ENCODE measurements at places on chromosomes 2 and 18.

DNA sequence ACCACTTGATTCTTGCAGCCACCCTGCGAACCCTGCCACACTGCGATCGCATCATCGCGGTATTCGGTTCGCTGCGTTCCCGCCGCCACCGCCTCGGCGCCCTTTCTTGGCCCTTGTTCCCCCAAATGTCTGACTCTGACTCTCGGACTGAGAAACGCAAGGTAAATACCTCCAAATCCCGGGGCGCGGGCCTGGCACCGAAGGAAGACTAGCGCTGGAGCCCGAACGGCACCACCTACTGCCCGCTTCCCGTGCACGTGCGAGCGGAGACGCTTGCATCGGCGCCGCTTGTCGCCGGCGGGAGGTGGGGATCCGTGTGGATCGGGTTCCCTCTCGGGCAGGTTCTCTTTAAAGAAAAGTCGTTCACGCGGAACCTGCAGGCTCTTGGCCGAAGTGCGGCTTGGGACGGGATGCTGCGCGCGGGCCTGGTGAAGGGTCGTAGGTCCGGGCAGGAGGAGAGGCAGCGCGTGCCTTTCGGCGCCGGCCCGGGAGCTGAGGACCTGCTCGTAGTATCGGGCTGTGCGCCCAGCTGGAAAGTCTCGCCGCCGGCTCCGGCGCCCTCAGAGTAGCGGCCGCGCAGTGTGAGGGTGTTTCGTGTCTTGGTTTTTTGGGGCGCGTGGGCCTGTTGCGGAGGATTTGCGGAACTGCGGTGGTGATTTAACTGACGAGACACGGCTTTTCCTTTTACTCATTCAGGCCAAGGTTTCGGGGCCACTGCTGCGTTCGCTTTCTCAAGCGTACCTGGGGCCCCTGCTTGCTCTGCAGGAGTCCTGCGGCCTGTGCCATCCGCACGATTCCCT lies 514 bp downstream of the BCL2L11 start:
- DNase-seq = peak; percentile 41

DNA sequence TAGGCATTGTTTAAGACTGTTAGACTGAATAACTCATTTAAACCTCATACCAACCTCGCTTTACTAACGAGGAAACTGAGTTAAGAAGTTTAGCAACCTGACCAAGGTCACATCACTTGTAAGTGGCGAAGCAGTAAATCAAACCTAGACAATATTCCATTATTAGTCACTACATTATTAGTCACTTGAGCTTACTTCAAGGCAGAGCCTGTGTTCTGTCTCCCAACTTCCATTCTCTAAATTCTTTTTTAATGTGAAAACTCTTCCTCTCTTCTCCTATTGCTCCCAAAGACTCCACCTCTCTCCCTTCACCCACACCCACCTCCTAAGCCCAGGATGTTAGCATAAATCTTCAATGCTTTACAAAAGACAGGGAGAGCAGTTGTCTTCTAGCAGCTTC lies 156.5 kb downstream of the ARL6IP6 start:
- DNase-seq = no peak

DNA sequence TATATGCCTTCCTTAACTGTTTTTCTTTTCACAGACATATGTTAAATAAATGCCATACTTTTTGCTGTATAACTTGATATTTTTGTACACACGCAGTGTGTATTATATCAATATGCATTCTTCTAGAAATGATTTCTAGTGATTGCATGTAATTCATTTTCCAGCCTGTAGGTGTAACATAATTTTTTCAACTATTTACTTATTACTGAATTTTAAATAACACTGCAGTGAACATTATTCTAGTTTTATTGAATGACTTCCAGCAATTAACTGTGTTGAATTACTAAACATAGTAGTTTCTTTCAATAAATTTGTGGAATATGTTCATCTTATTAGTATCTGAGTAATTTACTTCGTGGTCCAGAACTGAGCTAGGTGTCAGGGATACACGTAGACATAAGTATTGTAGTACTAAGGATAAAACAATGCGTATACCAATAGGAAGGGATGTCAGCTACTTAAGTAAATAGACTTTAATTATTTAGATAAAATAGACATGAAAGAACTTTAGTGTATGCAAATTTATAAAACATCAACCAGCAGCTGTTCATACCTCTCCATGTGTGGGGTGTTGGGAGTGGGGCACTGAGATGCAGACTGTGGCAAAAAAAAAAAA lies 28.0 kb downstream of the TANC1 start:
- no peak for DNase-seq

GRCh38 chr2:200203381-200203827 lies 103.1 kb upstream of the SPATS2L start:
- no peak for DNase-seq

- no peak for DNase-seq
These were observed 51.3 kb downstream of the FMNL2 start for GRCh38 chr2:152386266-152386665.

- DNase-seq = no peak
These were observed 43.5 kb downstream of the CWC22 start for GRCh38 chr2:179963626-179964025.

GRCh38 chr2:33298233-33298632 lies 178.2 kb upstream of the RASGRP3 start:
- no peak for DNase-seq

GRCh38 chr2:76050196-76050595 lies 339.5 kb upstream of the GCFC2 start:
- DNase-seq = no peak

DNA sequence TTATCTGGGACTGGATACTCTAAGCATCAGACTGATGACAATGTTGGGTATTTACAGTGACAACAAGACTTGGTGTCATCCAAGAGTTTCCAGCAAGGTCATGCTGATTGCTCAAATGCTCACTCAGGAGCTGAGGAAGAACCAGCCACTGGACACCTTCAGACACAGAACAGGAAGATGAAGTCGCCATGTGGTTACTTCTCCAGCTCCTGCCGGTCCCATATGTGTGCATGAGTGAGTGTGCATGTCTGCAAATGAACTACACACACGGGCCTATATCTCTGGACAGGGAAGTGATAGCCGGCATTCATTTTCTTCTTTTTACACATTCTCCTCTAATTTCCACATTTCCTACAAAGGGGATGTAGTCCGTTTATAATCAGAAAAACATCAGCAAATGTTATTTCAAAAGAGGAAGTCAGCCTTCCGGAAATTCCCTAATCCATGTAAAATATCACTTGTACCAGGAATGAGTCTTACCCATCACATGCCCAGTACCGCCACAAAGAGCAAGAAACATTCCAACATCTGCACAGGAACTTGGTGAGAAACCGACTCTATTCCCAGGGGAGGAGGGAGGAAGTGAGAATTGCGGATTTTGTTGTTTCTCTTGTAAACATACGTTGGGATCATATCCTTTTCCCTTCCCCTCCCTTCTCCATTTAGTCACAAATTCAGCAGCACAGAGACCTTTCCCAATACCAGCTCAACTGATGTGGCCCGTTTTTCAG lies 10.8 kb downstream of the RFX8 start:
- peak; percentile 27 for DNase-seq

GRCh38 chr2:170077830-170078569 lies 99.9 kb upstream of the MYO3B start:
- no peak for DNase-seq

GRCh38 chr2:137172162-137172561 lies 406.8 kb downstream of the THSD7B start:
- DNase-seq = no peak

DNA sequence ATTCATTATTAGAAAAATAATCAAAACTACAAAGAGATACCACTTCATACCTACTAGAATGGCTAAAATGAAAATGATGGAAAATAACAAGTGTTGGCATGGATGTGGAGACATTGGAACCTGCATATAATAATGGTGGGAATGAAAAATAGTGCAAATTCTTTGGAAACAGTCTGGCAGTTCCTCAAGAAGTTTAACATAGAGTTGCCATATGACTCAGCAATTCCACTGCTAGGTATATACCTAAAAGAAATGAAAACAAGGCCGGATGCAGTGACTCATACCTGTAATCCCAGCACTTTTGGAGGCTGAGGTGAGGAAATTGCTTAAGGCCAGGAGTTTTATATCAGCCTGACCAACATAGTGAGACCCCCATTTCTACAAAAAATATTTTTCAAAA lies 41.6 kb upstream of the ACYP2 start:
- no peak for DNase-seq

DNA sequence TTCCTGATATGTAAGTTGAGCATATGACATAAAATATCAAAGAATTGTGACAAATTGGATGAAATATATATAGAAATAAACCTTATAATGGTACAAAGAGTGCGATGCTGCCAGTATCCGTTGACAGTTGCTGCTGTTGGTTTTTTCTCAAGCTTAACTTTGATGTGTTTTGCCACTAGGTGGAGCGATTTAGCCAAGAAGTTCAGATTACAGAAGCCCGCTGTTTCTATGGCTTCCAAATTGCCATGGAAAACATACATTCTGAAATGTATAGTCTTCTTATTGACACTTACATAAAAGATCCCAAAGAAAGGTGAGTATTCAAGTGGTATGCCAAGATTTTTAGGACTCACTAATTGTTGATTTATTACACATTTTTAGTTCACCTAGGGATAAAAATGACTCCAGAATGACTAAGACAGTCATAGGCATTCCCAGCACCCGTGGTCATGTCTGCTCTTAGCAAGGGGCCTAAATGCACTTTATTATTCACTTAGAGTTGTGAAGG lies 2.1 kb downstream of the RRM2 start:
- peak; percentile 51 for DNase-seq

DNA sequence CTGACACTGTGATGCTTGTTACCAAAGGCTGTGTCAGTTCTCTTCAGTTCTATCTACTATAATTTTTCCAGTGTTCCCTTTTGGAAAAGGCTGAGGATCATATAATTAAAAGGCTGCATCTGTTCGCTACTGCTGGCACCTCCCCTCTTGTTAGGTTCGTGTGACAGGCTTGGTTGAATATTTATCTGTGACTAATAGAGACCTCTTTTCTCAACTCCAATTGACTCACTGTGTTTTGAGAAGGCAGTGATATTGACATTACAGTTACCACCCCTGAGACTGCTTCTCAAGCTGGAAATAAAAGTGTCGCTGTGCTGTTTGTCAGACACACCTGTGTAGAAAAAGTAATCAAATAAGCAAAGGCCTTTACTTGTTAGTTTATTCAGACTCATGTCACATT lies 205.5 kb upstream of the KCNH7 start:
- DNase-seq = no peak

- no peak for DNase-seq
These were observed 68.3 kb upstream of the SESTD1 start for GRCh38 chr2:179332903-179333302.

DNA sequence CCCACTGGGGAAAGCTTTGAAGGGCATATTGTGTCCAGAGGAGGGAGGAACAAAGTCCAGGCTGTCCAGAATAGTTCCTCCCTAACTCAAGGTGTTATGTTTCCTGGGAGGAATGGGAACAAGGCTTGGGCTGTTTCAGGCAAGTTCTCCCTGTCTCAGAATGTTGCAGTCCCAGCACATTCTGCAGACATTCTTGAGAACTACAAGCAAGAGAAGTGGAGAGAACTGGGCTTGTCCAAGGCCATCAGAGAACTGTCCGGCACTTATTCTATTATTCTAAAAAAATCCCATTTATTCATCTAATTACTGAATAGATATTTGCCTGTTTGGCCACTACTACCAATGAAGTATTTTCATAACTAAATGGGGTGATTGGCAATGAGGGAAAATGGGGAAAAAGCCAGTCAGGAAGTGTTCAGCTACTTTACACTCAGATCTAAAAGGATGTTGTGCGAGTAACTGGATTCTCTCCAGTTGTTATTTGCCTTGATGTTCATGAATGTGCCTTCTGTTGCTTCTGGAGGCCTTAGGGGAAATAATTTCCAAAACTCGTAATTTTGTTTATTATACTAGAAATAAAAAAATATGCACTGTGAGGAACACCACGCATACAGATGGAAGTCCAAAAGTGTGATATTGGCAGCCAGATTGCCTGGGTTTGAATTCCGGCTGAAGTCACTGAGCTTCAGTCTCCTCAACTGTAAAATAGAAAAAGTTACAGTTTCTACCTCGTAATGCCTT lies 300.1 kb upstream of the RND3 start:
- DNase-seq = no peak

DNA sequence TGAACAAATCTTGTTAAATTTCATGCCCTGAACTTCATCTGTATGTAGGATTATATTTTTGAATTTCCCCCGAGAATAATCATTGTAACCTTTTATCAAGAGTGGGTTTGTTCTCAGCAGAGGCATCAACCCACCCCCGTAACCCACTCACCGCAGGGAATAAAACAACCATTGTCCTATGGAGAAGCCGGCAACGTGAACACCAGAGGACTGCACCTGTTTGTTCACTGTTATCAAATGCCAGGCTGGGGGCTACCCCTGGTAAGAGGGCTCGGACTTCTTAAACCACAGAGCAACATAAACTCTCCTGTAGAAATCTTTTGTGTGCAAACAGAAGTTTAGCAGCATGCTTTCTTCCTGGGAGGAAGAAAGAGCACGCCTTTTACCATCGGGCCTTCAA lies 610.4 kb downstream of the ERBB4 start:
- DNase-seq = no peak

- DNase-seq = no peak
These were observed 291.2 kb upstream of the DDX18 start for GRCh38 chr2:117523267-117523666.

DNA sequence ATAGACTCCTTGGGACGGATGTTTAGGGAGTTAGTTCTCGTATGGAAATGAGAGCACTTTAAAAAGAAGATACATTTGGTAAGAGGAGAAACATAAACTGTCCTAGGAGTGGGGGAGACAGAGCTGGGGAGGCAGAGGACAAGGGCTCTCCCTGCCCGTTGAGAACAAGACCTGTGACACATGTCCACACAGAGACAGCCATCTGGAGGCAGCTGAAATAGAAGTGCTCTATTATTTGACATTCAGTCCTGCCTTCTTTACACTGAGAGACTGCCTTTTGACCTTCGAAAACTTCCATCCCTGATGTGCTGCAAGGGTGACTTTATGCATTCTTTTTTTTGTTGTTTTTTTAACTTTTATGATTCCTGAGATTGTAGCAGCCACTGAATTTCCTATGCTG lies 150.1 kb downstream of the UXS1 start:
- DNase-seq = no peak

GRCh38 chr2:158745067-158745865 lies 49.9 kb upstream of the DAPL1 start:
- peak; percentile 63 for DNase-seq

DNA sequence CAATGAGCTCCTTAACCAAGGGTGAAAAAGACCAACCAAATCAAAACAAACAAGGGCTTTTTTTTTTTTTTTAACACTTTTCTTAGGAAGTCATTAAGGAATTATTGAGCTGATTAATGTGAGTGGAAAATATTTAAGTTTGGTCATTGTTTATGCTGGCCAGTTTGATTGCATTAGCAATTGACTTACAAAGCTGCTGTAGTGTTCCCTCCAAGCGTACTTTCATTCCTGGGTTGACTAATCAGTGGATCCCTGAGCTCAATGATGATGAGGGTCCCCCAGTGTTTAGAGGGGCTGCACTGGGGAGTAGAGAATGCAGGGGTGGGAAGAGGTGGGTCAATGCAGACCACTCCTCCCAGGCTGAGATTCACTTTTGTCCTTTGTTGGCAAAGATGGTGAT lies 119.3 kb downstream of the PRKCE start:
- no peak for DNase-seq

GRCh38 chr2:176268976-176269318 lies 295 bp upstream of the MTX2 start:
- no peak for DNase-seq

All from endothelial cell (in vitro differentiated cells).